ENCODE measurements at places on chromosomes 2 and 18.

- DNase-seq: no peak
Observed at GRCh38 chr18:6785001-6785400, 55.5 kb downstream of the ARHGAP28 start.

DNA sequence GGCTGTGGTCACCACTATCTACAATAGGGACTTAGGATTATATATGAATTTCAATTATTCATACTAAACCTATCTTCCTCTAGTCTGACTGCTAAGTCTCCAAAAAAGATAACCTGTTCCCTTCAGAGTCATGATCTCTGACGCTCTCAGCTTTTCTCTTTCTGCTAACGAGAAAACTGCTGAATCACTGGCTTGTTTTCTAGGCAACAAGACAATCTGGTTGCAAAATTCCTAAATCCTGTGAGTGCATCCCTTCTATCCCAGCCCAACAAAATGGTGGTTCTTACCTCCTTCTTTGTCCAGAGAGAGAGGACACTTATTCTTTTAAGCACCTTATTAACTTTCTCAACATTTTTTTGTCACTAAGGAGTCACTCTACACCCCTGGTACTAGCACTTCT, 312.3 kb upstream of the PKDCC start:
- no peak for DNase-seq

DNA sequence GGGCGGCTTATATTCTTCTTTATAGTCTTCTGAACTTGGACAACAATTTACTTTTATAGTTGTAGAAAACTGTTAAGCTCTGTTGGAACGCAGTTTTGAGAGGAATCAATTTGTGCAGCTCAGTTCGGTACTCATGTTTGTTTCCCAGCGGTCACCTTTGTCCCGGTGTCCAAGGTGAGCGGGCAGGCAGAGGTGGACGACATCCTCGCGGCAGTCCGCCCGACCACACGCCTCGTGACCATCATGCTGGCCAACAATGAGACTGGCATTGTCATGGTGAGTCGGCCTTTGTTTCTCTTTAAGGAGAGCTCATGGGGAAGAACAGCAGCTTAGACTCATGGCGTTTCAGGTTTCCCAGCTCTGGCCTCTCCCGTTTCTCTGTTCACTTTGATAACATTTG, 18.6 kb upstream of the ESPNL start:
- DNase-seq: no peak

GRCh38 chr2:72112401-72112800, 35.3 kb downstream of the CYP26B1 start:
- no peak for DNase-seq

DNA sequence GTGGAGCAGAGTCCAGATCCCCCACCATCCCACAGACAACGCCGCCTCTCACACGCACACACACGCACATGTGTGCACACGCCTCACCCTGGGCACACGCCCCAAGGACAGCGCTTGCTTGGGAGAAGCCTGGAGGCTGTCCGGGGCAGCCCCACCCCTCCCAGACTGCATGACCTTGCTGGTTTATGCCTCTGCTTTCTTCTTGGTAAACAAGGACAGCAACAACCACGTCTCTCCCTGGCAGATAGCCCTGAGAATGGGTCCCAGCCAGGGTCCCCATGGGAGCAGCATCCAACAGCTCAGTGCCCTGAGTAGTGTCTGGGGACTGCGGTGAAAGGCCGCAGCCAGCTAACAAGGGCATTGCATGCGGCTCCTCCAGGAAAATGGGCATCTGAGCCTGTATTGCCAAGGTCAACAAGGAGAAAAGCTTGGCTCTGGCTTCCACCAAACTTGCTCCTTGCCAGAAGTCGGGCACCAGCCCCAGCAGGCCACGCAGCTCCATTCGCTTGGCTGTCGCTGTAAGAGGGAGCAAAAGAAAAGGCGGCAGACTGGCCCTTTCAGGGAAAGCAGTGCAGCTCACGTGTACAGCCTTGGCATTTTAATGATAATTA, 234.6 kb downstream of the EIPR1 start:
- no peak for DNase-seq

GRCh38 chr2:202495230-202495604, 119.1 kb downstream of the BMPR2 start:
- DNase-seq: no peak

GRCh38 chr2:134647607-134648256, 71.1 kb downstream of the TMEM163 start:
- DNase-seq: no peak

- no peak for DNase-seq
Observed at GRCh38 chr18:79404567-79404910, 8.8 kb downstream of the NFATC1 start.

DNA sequence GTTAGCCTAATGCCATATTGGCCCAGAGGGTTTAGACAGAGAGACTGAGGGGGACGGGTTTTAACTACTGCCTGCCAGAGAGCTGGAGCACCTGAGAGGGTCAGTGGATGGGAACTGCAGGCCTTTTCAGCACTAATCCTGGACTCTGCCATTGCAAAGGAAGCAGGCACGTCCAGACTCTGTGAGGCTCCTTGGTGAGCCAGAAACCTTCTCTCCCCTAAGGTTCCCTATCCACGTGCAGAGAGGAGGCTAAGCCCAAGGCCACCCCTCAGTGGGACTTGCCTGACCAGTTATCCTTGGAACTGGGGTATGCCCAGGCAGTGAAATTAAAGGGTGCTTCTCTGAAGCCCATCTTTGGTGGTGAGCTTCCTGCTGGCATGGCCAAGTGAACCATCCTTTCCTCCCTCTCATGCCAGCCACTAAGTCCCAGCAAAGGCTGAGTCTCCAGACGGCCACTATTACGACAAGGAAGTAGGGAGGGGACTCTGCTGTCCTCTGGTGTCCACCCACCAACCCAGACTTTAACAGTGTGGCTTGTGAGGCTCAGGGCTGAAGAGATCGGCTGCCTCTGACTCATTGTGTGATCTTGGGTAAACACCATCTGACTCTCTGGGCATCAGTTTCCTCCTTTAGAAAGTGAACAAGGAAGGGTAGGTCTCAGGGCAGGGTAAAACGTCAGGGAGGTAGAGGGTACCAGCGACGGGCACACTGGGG, 3.9 kb upstream of the MLPH start:
- DNase-seq: no peak

GRCh38 chr2:182864949-182865570, 1.4 kb downstream of the FRZB start:
- no peak for DNase-seq

GRCh38 chr18:8121942-8122480, 487.2 kb upstream of the RAB12 start:
- no peak for DNase-seq

GRCh38 chr18:8874872-8875271, 169.5 kb downstream of the MTCL1 start:
- DNase-seq: no peak

- no peak for DNase-seq
Observed at GRCh38 chr2:19214682-19215391, 143.6 kb downstream of the OSR1 start.

DNA sequence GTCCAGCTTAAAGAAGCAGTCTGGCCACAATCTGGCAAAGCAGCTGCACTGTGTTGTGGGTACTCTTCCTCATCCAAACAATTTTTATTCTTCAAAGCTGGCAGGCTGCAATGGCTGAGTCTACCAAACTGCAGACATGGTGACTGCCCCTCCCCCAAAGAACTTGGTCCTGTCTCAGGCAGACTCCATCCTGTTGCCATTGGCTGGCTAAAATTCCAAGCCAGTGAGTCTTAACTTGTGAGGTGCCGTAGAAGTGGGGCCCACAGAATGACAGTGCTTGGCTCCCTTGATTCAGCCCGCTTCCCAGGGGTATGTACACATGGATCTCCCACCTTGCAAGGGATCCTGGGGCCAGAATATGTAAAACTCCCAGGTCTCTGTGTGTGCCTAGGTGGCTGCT, 14.5 kb upstream of the NXPH2 start:
- DNase-seq: no peak
